Stimulated activated CD8-positive, alpha-beta memory T cell treated with anti-CD3 and anti-CD28 coated beads, Interleukin-15, amount 100 ng/mL, for 4 hours (primary cell): ENCODE measurements at places on chromosomes 2 and 18.

GRCh38 chr2:233115741-233116140, 55.6 kb downstream of the INPP5D start:
- no peak for DNase-seq

DNA sequence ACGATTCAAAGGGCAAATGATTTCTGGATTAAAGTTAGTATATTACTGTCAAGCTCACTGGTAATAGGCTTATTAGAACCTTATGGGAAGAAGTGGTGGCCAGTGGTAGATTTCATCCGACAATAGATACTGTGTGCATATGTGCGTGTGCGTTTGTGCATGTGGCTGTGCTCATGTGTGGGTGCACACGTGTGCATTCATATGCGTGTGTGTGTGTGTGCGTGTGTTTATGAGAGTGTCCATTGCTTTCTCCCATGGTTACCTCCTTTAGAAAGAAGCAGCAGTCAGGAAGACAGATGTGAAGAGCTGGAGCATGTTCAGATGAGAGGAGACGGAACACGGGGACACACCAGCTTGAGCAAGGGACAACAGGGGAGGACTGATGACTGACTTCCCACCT, 8.9 kb upstream of the MROH2A start:
- DNase-seq = no peak

GRCh38 chr2:60945341-60945740, 64.0 kb downstream of the REL start:
- no peak for DNase-seq

- DNase-seq = no peak
Observed at GRCh38 chr2:188527581-188527993, 235.9 kb downstream of the GULP1 start.

DNA sequence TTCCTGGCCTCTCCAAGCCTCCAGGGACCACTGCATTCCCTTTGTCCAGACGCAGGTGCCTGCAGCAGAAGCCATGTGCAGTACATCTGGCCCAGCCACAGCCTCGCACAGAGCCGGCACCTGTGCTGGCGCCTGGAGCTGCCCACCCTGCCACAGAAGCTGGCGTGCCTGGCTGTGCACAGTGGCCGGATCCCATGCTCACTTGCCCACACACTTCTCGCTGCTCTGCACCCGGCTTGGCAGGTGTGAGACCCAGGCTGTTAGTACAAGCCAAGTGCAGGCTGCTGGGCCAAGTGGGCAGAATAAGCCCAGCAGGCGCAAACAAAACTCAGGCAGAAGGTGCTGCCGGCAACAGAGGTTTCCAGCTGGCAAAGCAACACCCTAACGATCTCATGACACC, 124.5 kb upstream of the CCDC150 start:
- no peak for DNase-seq

DNA sequence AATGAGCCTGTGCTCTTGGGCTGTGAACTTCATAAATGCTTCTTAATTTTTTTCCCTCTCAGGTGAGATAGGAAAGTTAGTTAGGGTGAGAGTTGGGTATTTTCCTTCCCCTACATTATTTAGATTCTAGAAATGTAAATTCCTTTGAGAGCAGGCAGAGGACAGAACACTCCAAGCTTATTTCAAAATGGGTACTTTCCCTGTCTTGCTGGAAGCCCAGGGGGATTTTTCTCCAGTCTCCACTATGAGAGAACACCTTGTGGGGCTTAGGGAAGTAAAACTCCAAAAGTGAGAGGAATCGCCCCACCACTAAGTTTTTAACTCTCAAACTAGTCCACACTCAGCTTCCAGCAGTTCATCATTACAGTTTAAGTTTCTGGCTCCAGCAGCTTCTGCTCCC, 253.2 kb upstream of the CTAGE1 start:
- DNase-seq = no peak

DNA sequence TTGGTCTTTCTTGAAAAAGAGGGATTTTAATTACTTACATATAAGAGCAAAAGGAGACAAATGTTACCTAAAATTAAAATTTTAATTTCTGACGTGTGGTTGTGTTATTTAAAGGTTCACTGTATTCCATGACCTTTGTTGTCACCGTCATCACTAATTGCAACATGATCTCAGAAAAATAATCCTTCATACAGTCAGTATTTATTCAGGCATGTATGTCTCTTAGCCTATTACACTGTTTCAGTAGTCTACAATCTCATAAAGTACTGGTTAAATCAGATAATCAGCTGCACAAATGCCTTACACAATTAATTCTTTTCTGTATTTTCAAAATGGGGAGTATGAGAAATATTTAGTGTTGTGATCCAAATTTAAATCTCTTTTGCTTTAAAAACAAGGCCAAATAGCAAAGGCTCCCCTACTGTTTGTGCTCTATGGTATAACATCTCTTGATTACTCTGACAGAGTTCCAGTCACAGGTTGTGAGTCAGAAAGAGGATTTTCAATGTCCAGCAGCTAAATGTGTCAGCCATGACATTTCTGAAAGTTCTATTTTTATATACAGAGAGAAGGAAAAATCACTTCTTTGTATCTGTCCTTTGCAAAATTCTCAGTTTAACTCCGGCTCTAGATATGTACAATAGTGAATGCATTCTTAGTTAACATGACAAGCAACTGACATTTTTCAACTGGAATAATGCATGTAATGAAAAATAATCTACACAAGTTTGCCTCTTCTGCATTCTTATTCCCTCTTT, 184.0 kb downstream of the FIGN start:
- no peak for DNase-seq

DNA sequence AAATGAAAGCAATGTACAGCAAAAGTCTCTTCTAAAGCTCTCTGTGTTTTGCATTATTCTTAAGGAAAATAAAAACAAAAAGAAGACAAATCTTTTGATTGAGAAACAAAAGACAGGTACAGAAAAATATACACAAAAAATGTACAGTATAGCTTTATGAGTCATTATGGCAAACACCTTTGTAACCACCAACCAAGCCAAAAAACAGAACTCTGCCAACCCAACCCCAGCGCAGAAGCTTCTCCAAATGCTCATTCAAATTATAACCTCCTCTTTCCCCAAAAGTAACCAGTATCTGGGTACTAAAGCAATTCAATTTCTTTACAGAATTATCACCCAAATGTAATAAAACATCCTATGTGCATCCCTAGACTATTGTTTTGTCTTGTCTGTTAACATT, 255.9 kb upstream of the STON1 start:
- no peak for DNase-seq

DNA sequence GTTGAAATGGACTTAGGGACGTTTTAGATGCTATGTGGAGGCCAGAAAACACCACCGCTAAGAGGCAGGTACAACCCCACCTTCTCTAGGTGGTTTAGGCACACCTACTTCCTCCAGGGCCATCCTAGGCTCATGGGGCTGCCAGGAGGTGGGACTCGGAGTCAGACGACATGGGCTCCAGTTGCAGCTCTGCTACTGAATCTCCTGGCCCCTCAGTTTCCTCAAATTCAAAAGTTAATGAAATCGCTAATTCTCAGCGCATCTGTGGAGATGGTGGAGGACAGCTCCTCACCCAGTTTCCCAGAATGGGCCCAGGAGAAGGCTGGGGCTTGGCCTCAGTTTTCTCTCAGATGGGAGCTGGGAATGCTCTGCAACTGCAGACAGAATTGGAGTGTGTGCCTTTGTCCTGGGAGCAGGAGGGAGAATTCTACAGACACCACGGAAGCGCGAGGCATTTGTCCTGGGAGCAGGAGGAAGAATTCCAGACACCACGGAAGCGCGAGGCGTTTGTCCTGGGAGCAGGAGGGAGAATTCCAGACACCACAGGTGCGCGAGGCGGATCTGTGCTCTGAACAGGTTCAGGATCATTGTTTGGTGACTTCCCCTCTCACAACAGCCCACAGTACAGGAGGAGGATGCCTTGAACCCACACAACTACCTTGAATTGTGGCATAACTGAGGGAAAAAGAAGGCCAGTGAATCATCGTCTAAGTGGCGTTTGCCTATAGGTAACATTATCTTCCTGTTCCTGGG, 103.7 kb upstream of the PXDN start:
- DNase-seq = no peak

DNA sequence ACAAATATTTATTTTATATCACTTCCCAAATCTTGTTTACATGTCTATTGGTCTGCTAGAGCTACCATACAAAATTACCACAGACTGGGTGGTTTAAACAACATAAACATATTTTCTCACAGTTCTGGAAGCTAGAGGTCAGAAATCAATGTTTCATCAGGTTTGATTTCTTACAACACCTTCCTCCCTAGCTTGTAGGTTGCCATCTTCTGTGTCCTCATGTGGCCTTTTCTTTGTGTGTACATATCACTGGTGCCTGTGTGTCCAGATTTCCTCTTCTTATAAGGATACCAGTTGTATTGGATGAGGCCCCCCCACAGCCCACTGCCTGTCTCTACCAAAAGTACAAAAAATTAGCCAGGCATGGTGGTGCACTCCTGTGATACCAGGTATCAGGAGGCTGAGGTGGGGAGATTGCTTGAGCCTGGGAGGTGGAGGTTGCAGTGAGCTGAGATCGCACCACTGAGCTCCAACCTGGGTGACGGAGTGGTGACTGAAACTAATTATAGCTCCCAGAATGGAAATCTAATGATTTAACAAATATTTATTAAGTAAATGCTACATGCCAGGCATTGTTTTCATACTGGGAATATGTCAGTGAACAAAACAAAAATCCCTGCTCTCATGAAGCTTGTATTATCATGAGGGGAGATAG, 13.6 kb downstream of the EML4 start:
- no peak for DNase-seq

- DNase-seq = no peak
Observed at GRCh38 chr2:187994464-187995331, 297.0 kb upstream of the GULP1 start.

GRCh38 chr2:119435953-119436297, 4.3 kb downstream of the TMEM37 start:
- no peak for DNase-seq

DNA sequence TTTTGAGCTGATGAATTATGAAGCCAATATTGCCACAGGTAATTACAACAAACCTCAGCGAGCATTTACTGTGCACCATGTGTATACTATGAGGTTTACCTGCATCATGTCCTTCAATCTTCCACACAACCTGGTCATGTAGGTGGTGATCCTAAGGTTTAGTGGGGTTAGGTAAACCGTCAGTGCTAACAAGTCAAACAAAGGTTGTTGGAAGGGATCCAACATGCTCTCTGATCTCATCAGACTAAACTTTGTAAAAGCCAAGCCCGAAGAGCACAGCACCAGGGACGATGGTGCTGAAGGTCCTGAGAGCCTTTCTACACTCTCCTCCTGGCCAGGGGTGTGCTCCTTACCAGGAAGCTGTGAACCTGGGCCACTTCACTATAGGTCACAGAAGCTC, 29.4 kb downstream of the SH3YL1 start:
- DNase-seq = no peak

DNA sequence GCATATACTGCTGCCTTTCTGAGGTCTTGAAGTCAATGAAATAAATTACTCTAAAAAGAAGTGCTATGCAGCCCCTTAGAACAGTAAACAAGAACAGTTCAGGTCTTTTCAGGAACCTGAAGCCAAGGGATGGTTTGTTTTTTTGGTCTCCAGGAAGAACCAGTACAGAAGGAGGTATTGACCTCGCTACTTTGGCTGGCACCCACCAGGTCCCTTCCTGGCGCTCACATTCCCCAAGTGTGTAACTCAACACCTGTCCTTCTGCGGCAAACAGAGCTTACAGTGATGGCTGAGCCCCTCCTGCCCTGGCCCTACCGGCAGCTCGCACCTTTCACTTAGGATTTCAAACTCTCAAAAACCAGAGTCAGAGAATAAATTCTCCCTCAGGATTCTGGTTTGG, 51.9 kb downstream of the SETBP1 start:
- DNase-seq = no peak

GRCh38 chr2:144553379-144553778, 33.5 kb upstream of the ZEB2 start:
- no peak for DNase-seq

GRCh38 chr2:226773291-226773690, 26.3 kb downstream of the IRS1 start:
- no peak for DNase-seq

GRCh38 chr2:168231609-168232241, 15.7 kb downstream of the STK39 start:
- no peak for DNase-seq

DNA sequence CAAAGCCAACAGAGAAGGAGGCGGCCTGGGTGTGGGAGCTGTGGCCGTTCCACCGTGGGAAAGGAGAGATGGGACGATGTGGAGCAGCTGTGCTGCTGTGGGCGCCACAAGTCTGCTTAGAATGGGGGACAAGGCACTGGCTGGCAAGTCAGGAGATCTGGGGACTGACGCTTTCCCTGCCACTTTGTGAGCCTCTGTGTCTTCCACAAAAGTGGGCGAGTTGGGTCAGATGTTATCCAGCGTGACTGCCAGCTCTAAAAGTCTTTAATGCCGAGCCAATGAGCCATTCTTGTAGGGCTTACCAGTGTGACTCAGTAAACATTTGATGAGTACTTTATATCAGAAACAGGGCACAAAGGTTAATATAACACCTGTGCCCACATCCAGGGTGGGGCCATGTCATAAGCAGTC, 113.6 kb upstream of the MGAT5 start:
- no peak for DNase-seq

DNA sequence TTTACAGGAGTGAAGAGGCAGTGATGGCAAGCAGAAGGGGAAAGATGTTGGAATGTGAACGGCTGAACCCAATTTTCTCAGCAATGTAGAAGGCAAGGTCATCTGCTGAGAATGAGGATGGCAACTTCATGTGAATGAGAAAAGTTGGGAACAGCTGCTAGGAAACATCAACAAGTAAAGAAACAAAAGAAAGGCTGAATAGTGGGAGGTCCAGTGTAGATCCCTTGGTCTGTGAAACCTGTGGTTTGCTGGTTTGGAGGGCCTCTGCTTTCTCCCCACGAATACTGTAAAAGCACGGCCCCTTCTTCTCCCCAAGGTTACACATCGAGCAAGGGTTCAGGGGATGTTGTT, 27.4 kb downstream of the MARCHF4 start:
- no peak for DNase-seq

DNA sequence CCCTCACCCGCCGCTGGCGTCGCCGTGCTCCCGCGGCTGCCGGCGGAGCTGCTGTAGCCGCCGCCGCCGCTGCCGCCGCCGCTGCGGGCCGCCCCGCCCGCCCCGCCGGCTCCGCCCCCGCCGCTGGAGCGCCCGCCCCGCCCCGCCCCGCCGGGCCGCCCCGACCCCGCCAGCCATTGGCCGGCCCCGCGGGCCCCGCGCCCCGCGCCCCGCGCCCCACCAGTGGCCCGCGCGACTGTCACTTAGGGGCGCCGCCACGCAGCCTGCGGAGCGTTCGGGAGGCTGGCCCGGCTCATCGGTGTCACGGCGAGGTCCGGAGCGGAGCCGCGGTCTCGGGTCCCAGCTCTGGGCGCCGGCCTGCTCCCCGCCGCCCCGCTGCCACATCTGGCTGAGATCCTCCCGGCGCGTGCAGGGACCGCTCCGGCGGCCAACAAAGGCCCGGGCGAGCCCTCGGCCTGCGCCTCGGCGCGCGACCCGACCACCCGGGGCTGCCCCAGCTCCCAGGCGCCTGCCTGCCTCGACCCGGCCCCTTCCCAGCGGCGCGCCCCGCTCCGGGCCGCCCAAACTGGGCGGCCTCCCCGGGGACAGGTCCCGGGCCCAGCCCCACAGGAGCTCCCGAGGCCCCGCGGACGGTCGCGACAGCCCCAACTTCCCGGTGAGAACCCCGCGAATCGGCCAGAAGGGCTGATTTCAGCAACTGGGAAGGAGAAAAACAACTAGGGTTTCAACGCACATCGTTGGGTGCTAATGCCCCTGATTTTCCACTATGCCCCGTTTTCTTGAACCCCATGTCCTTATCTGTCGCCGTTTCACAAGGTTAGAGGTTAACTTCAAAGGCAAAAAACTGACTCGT, at the start of gene MGAT4A:
Gene MGAT4A (minus strand): TSS at position 92 of the 853 bp plus-strand sequence. CDS start 4,800 bp downstream, outside the sequence.
- peak; percentile 41 for DNase-seq

- no peak for DNase-seq
Observed at GRCh38 chr2:227462972-227463931, 8.7 kb upstream of the AGFG1 start.

- DNase-seq = no peak
Observed at GRCh38 chr2:85997017-85997970, 108.4 kb downstream of the POLR1A start.
